GM04503 (cell line): ENCODE measurements at places on chromosomes 2 and 18.

GRCh38 chr2:107361751-107362381, 464.8 kb upstream of the RGPD4 start:
- DNase-seq, result no peak

GRCh38 chr2:209872675-209873074, 101.0 kb downstream of the UNC80 start:
- DNase-seq, result no peak

DNA sequence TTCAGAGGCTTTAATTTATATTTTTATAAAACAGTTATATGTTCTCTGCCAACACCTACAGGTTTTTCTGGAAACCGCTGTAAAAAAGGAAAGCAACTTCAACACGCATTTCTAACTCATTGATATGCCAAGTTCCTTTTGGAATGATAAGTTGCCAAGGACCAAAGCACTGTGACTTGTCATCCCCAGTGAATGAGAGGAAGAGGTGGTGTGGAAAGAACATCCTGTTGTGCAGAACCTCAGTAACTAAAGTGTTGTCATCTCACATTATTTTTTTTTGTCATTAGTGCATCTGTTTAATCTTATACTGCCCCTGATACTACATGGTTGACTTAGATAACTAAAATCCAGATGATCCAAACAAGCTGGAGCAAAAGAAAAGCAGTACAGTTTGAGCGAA, 96.0 kb upstream of the NEUROD1 start:
- no peak for DNase-seq

GRCh38 chr18:58905777-58906428, 41.2 kb downstream of the ZNF532 start:
- DNase-seq, result no peak

DNA sequence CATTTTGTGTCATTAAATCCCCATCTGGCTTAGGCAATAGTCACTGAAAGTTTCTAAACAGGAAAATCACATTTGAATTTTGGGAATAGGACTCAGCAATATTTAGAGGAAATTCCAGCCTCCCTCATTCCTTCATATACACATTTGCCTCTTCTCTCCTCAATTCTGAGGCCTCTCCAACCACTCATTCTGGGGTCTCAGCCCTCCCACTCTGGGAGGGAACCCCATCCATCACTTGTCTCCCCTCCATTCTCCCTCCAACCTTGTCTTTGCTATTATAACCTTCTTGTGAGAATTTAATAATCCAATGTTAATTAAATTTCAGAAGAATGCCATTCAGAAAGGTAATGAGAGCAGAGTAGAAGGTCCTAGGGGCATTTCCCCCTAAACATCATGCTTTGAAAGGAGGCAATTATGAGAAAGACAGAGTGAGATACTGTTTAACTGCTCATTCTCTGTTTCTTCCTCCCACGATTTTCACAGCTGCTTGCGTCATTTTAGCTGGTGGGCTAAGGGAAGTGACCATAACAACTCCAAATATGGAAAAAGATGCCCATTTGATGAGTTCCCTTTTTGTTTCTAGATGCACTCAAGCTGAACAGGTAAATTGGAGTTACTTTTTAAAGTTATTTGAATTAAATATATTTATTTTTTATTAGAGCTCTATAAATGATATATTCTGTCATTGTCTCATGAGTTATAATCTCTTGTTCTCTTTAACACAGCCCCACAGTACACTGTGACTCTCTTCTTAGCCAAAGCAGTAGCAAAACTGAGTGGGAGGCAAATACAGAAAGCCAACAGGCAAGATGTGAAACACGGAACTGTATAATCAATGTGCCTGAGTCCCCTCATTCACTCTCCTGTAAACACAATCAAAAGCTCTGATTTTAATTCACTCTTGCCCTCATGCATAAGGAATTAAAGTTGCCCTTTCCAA, 135.1 kb downstream of the DLGAP1 start:
- DNase-seq, result no peak

GRCh38 chr2:41413813-41414485, 633.9 kb upstream of the PKDCC start:
- DNase-seq, result no peak

GRCh38 chr2:208253600-208254117, 1.2 kb downstream of the IDH1 start:
- DNase-seq, result no peak

GRCh38 chr2:30966786-30967185, 159.5 kb upstream of the CAPN13 start:
- DNase-seq, result no peak
